ENCODE measurements at places on chromosomes 1 and 21. TPM values are rescaled to one million over a fixed set of nuclear protein-coding genes. Genes with fewer than 3 reads are reported as not detected.

- DNase-seq, result no peak
These were observed 649.7 kb downstream of the PLPP3 start for GRCh38 chr1:55929652-55930051.

DNA sequence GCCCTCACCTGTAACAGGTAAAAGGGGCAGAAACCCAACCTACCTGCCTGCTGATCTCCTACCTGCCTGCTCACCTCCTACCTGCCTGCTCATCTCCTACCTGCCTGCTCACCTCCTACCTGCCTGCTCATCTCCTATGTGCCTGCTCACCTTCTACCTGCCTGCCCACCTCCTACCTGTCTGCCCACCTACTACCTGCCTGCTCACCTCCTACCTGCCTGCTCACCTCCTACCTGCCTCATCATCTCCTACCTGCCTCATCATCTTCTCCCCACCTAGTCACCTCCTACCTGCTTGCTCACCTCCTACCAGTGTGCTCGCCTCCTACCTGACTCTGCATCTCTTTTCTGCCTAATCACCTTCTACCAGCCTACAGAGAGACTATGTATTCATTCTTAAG, 452.9 kb downstream of the MATN1 start:
- DNase-seq, result no peak

DNA sequence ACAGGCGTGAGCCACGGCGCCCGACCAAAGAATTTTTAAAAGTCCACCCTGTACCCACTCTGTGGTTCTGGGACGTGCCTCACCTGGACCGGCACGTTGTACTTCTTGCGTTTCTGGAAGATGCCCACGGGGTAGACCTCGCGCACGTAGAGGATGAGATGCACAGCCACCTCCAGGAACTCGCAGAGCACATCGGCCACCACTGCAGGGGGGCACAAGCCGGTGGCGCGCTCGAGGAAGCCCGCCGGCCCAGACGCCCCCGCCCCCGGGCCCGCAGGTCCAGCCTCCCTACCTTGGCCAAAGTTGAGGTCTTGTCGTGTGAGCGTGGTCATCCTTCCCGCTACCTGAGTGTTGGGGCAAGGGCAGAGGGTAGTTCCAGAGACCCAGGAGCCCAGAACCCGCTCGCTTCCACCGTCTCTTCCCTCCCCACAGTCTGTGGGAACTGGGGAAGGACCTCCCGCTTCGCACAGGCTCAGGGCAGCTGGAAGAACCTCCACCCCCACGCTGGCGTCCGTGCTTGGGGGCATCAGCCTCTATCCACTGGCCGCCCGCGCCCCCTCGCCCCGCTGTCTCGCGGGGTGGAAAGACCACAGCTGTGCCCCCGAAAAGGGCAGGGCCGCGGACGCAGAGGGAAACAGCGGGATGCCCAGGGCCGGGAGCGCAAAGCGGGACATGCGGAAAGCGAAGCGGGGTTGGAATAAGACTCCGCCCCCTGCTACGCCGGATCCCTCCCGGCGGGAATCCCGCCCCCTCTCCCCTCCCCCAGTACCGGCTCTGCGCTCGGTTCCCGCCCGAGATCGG, 478 bp downstream of the MAD2L2 start:
- no peak for DNase-seq

DNA sequence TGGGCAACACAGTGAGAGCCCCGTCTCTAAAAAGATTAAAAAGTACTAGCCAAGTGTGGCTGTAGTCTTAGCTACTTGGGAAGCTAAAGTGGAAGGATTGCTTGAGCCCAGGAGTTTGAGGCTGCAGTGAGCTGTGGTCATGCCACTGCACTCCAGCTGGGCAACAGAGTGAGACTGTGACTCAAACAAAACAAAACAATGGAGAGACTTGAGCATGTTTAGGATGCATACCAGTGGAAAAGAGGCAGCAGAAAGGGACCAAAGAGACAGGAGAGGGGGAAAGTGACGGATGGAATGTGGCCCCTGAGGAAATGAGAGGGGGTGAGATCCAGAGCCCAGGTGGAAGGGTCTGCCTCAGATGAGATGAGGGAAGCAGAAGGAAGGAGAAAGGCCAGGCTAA, 358.9 kb downstream of the RPS6KC1 start:
- DNase-seq, result no peak

- no peak for DNase-seq
These were observed 839.1 kb upstream of the ADGRL2 start for GRCh38 chr1:80961464-80962190.

GRCh38 chr1:235468970-235469369, 35.3 kb downstream of the B3GALNT2 start:
- DNase-seq, result no peak

DNA sequence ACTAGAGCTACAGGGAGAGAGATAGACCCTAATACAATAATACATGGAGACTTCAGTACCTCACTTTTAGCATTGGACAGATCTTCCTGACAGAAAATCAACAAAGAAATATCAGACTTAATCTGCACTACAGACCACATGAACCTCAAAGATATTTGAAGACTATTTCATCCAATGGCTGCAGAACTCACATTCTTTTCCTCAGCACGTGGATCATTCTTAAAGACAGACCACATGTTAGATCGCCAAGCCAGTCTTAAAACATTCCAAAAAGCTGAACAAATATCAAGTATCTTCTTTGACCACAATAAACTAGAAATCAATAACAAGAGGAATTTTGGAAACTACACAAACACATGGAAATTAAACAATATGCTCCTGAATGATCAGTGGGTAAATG, 576.0 kb downstream of the KIF26B start:
- no peak for DNase-seq

Gene AKNAD1
- total RNA-seq, result not detected

Gene TMEM200B
- 1.6 TPM for total RNA-seq

Gene PPFIA4
- 24.8 TPM for total RNA-seq

Gene SLC16A4
- total RNA-seq, result 3.3 TPM
